Brain (organoid and tissue), 16 donors: ENCODE measurements at places on chromosomes 2 and 18.

DNA sequence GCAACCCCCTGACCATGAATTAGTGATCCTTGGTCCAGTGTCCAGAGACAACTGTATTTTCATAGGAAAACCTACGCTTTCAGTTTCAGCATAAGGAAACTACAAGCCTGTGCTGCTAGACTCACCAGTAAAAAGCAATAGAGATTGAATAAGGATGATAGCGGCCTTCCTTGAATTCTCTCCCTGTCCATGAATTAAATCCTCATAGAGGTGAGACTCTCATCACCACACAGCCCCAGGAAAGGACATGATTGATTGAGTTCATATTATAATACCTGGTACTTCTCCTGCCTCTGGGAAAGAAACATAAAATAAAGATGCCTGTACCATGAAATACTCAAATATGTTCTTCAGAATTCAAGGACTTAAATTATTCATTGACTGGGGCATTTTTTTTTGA is 146.3 kb upstream of the SPOPL start:
- peak; percentile 12 for DNase-seq

DNA sequence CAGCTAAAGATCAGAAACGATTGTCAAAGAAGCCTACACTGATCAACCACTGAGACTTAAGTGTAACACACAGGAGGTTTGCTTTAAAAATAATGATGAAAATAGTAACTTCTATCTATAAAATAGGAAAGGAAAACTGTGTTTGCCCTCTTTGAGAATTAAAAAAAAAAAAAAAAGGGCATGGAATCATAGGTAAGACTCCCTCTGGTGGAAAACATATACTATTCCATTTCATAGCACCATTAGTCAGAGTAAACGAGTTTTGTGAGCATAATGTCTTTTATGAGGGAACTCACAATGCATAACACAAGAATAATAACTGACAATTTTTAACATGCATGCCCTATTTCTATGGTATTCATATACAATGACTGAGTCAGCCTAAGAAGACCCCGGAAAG is 36.3 kb downstream of the SLC35F5 start:
- DNase-seq = no peak

GRCh38 chr2:56565143-56565542 is 381.4 kb downstream of the CCDC85A start:
- no peak for DNase-seq

- DNase-seq = no peak
These were observed 263.0 kb downstream of the NDUFA10 start for GRCh38 chr2:239762106-239762505.

DNA sequence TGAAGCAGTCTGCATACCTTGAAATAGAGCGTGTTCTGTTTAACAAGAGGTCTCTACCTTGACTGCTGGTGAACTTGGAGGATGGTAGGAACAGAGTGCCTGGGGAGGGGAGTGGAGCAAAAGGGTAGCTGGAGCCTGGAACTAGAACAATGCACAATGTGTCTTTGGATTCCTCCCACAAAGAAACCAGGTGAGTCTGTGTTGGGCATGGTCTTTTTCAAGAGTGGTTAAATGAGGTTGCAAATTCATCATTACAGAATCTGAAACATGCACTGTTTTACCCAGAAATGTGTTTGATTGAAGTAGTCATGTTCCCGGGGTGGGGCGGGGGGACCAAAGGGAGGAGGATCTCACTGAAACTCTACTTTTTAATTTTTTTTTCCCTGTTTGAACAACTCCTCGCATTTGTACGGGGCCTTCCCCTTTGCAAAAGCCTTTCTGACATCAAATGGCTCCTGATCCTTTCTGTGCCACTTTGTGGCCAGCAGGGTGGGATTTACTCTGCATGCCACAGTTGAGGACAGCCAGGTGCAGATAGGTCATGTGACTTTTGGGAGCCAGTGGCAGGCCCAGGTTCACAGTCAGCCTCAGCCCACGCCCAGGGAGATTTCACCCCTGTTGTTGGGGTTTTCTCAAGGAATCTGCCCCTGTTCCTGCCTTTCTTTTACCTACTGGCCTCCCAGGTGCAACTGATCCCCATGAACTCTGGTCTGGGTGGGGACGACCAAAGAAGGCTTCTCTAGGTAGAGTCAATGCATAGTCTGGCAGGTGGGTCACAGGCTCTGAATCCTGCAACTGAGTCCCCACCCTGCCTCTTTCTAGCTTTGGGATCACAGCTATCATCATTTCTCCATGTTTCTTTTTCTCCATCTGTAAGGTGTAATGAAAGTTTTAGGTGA is 28.2 kb downstream of the MYCN start:
- DNase-seq = no peak

GRCh38 chr2:54904836-54905235 is 145.4 kb downstream of the RTN4 start:
- no peak for DNase-seq

DNA sequence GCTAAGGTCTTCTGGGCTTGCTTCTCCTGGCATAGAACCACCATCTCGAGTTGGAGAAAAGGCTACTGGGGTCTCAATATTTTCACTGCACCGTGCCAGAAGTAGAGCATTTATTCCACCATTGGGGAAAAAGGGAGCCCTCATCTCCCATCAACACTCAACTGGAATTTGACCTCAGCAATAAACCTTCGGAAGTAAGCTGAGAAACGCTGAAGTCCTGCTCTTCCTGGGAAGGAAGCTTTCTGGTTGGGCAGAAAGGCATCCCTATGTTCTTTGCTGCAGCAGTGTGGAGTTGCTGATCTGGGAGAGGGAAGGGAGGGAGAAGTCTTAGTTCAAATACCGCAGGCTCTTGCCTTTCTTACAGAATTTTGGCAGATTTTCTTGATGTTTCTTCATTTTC is 368.8 kb downstream of the NUP35 start:
- DNase-seq = no peak

DNA sequence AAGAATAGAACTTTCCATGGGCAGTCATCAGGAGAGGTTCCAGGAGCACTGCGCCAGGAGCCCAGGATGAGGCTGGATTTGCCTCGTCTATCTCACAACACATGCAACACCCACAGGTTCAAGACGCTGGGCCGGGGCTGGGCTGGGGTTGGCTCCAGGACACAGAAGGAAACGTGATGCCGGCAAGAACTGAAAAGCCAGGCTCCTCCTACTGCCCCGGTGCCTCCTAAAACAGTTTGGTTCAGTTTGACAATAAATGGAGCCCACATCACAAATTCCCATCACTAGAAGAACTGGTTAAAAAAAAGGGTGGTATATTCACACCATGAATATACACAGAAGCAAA is 75.9 kb downstream of the INHBB start:
- no peak for DNase-seq

- DNase-seq = no peak
These were observed 44.2 kb downstream of the CYP27C1 start for GRCh38 chr2:127175751-127176354.

- DNase-seq = peak; percentile 61
These were observed 50.1 kb upstream of the LPIN2 start for GRCh38 chr18:3062798-3063680.

GRCh38 chr2:144470816-144471215 is 49.1 kb downstream of the ZEB2 start:
- DNase-seq = no peak

DNA sequence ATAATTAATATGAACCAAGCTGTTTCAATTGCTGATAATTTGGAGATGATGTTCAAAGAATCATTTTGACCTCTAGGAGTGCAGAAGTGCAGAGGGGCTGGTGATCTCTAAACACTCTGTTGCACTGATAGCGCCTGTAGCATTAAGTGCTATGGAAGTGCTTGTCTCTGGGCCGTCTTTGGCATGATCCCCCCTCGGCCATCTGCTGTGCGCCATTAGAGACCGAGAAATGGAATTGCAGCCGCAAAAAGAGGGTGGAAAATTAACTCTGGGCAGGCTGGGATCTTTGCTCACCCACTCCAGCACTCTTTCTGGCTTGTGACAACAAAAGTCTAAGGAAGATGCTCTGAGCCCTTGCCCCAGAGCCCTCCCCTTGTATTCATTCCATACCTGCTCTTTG is 23.4 kb downstream of the AKAIN1 start:
- peak; percentile 76 for DNase-seq

GRCh38 chr2:73091164-73091563 is 19.7 kb upstream of the SFXN5 start:
- DNase-seq = peak; percentile 12

DNA sequence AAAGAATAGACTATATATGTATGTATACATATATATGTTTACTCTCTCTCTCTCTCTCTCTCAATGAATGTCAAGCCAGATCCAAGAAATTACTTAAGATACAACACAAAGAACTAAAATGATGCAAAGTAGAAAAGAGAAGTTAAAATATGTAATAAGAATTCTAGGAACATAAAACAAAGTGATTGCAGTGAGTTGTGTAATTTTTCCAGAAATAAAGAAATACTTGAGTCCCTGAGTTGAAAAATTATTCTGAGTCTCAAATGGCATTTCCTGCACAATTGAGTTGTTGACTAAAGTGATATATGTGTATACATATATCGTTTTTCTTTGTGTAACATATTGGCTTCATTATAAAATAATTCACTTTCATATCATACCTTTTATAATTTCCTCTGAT is 262.4 kb downstream of the INSIG2 start:
- no peak for DNase-seq

- DNase-seq = no peak
These were observed 7.0 kb upstream of the FMNL2 start for GRCh38 chr2:152328013-152328412.

DNA sequence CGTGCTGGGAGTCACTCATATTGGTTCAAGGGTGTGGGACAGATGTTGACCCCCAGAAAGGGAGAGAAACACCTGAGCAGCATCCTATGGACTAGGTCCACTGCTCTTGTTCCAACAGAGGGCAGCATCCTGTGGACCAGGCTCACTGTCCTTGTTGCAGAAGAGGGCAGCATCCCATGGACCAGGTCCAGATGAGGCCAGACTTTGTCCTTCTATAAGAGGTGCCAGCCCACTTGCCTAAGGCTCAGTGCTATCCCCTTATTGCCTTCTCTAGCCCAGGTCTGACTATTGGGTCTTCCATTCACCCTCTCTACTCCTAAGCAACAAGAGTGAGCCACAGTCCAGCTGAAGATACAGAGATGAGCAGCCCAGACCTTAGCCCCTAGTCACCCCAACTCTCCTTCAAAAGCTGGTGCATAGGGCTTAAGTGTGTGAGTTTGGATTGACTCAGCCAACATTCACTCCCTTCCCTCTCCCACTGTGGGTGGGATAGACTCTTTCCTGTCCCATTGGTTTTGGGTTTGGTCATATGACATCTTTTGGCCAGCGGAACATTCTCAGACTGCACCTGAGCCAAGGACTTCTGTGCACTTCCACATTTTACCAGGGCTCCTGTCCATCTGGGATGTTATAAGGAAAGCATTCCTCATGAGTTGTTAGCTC is 132.4 kb upstream of the GPC1 start:
- DNase-seq = no peak

- no peak for DNase-seq
These were observed 41.8 kb upstream of the HAAO start for GRCh38 chr2:42834161-42834560.

DNA sequence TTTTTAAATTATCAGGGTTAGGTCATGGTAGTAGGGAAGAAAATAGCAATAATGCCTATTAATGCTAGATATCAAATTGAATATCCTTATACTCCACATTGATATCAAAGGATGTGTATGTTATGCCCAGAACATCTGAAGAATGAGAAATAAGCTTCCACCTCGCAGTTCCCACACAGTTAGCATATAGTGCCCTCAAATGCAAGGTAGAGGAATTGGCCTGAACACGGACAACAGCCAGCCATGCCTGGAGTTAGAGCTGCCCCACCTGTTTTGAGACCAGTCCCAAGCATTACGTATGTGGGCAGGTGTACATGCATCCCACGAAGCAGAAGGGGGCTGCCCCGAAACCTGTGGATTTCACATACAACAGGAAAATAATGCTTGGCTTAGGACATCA is 79.6 kb downstream of the SUMO1 start:
- peak; percentile 43 for DNase-seq

DNA sequence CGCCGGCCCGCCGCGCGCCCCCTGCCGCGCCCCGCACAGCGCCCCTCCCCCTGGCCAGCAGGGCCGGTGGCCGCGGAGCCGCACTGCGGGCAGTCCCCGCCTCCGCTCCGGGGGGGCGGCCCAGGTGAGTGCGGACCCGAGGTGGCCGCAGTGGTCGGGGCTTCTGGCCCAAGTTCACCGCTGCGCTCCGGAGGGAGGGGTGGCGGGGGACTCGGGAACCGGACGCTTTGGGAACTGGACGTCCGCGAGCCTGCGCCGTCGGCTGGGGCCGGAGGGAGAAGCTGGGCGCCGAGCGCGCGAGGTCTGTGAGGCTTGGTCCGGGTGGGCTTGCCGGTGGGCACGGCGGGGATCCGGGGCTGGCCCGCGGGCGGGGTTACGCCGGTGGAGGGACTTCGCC is 591 bp upstream of the LDLRAD4 start:
- no peak for DNase-seq

GRCh38 chr18:57959278-57959677 is 84.7 kb upstream of the NEDD4L start:
- no peak for DNase-seq

DNA sequence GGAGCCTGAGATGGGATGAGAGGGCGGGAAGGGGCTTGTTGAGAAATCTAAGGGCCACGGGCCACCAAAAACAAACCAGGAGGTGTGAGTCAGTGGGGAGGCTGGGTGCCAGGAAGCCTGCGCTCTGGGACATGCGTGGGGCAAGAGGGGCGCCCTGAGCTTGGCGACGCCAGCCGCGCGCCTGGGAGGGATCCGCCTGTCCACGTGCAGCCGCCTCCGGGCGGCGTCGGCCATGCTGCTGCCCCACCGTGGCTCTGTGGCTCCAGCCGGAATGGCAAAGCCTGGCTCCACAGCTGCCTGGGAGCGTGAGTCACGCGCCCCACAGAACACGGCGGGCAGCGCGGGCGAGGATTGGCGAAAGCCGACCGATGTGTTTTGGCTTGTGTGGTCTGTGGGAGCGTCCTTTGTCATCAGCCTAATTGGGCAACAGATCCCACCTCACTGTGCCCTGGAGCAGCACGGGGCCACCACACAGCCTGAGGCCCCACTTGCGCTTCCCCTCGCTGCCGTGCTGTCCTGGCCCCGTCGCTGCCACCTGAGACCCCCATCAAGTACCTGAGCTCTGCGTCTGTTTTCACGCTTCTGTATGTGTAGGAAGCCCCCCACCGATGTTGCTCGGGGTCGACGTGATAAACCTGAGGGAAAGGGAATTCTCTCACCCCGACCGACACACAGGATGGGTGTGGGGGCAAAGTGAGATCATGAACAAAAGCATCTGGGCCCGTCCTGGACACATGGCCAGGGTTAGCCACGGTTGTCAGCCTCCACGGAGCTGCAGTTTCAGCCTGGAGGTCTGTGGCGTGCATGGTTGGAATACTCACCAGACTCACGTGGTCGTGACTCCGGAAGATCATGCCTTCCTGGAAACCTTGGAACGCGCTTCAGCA is 80.5 kb downstream of the NFATC1 start:
- no peak for DNase-seq
